Stimulated activated CD4-positive, alpha-beta T cell treated with anti-CD3 and anti-CD28 coated beads, Interleukin-15, amount 100 ng/mL, for 1 hour (primary cell): ENCODE measurements at places on chromosomes 3 and 15.

- DNase-seq: no peak
These were observed 851 bp downstream of the AP2M1 start for GRCh38 chr3:184175506-184175905.

DNA sequence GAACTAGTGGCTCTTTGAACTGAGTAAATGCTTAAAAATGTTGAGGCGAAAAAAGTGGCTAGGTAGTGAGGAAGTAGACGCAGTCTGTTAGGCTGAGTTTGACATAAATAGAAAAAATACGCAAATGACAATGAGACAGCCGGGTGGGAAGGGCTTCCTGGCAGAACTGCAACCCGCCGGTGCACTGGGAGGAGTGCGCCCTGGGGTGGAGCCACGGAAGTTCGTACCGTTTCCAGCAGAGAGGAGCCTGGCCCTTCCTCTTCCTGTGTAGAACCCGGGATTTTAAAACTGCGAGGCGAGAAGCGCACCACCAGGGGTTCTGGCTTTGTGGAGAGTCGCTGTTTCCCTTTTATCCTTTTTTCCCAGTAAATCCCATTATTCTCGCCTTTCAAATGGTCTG, 602.6 kb downstream of the PYDC2 start:
- no peak for DNase-seq

GRCh38 chr3:106206613-106207012, 337.8 kb upstream of the CBLB start:
- no peak for DNase-seq

DNA sequence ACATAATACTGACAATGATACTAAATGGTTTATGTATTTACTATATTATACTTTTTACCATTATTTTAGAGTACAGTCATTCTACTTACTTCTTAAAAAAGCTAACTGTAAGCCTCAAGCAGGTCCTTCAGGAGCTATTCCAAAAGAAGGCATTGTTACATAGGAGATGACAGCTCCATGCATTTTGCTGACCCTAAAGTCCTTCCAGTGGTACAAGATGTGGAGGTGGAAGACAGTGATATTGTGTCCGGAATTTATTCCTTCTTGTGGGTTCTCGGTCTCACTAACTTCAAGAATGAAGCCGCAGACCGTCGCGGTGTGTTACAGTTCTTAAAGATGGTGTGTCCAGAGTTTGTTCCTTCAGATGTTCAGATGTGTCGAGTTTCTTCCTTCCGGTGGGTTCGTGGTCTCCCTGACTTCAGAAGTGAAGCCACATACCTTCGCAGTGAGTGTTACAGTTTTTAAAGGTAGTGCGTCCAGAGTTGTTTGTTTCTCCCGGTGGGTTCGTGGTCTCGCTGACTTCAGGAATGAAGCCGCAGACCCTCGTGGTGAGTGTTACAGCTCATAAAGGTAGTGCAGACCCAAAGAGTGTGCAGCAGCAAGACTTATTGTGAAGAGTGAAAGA, 20.9 kb downstream of the AVEN start:
- no peak for DNase-seq

DNA sequence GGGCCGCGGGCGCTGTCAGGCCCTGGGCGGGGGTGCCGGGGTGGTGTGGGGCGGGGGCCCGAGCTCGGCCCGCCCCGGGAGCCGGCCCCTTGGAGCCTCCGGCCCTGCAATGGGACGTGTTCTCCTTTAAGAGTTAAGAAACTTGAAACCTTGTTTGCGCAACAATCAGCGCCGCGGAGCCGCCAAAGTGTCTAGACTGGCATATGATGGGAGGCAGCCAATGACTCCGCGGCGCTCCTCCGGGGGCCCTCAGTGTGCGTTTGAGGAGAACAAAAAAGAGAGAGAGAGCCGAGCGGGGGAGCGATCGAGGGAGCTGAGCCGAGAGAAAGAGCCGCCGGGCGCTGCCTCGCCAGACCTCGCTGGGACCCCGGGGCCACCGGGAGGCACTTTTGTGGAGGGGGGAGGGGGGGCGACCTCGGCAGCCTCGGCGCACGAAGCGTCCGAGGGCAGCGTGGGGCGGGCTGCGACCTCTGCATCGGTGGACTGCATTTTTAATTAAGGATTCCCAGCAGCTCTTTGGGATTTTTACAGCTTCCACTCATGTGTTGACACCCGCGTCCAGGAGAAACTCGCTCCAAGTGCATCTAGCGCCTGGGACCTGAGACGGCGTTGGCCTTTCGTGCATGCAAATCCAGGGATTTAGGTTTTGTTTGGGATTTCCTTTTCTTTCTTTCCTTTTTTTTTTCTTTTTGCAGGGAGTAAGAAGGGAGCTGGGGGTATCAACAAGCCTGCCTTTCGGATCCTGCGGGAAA, at the start of gene SMAD6:
TSS of gene SMAD6 (plus strand) at position 202 of the 752 bp plus-strand sequence. CDS start 1,023 bp downstream, outside the sequence.
- DNase-seq: peak; percentile 22

DNA sequence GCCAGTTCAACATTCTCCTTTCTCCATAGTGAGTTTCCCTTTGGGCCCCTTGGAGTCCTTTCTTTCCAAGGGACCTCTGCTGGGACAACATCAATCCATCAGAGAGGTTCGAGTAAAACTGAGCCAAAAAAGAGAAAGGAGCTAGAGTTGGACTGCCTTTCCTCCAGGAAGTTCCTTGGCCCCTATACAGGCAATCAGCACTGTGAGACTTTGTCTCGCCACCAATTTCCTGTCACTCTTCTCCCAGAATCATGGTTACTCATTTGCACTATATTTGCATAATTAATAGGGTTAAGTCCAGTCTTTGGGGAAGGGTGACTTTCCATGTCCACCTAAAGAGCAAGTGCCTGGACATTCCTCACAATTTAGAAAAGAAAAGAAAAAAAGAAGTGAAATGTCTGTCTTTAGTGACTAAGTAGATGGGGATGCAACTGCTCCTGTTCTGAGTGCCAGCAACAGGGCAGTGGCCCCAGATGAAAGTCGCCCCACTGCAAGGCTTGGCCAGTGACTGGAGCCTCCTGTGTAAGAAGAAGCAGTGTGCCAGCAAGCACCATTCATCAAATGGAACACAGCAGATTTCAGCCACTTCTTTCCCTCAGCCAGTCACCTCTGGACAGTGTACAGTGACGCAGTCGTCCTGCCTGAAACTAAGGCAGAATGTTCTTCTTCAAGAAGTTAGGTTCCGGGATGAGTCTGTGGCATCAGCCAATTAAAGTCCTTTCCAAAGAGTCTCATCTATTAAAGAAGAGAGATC, 91.6 kb downstream of the FSIP1 start:
- no peak for DNase-seq

- DNase-seq: no peak
These were observed 493.3 kb downstream of the FOXP1 start for GRCh38 chr3:71090207-71090606.

DNA sequence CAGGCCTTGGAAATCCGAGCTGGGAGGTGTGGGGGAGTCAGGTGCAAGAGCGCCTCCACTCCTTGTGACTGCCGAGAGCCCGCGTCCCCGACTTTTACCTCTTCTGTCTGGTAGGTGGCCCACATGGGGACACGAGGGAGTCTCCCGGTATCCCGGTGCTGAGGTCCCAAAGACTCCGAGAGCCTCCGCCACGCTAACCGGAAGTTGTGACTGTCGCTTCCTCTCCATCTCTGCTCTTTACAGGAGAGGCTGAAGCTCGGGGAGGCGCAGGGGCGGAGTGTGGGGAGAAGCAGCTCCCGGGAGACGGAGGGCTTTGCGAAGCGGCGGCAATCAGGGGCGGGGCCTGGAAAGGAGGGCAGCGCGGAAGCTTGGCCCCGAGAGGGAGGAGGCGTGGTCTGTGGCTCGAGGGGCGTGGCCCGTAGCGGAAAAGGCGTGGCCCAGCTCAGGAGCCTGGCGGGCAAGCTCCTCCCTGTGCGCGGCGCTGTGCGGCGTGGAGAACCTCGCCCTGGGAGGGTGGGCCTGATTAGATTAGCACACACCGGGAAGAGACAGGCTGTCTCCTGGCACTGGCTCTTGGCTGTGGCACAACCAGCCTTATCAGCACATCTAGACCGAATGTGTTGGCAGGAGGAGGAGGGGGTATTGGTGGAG, 143.9 kb downstream of the GABRB3 start:
- no peak for DNase-seq

GRCh38 chr15:93300796-93301195, 211.8 kb upstream of the RGMA start:
- no peak for DNase-seq

DNA sequence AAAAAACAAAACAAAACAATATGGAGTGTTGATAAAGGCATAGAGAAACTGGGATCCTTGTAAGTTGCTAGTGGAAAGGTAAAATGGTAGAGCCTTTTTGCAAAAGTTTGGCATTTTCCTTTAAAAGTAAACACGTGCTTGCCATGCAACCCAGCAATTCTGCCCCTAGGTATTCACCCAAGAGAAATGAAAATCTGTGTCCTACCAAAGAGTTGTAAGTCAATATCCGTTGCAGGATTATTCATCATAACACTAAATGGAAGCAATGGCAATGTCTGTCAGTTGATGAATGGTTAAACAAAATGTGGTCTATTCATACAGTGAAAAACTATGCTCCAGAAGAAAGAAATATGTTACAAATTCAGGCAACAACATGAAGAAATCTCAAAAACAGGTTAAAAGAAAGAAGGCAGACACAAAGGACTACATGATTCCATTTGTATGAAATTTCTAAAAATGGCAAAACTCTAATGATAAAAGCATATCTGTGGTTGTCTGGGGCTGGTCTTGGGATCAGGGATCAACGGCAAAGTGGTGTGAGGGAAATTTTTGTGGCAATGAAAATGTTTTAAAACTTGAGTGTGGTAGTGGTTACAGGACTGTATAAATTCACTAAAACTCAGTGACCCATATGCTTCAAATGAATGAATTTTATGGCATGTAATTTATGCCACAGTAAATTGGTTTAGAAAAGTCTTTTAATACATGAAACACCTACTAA, 229.6 kb downstream of the OPA1 start:
- no peak for DNase-seq

DNA sequence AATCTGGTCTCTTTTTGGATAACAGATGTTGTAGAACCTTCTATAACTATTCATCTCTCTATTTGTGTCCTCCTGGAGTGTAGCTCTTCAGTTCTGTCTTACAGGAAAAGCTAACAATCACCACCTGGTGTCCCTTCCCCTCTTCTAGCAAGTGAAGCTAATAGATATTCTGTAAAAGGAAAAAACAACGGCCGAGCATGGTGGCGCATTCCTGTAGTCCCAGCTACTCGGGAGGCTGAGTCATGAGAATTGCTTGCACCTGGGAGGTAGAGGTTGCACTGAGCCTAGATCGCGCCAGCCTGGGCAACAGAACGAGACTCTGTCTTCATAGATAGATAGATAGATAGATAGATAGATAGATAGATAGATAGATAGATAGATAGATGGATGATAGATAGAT, 779.4 kb downstream of the TUSC7 start:
- DNase-seq: no peak

- DNase-seq: no peak
These were observed 29.9 kb downstream of the FAH start for GRCh38 chr15:80182611-80183261.

DNA sequence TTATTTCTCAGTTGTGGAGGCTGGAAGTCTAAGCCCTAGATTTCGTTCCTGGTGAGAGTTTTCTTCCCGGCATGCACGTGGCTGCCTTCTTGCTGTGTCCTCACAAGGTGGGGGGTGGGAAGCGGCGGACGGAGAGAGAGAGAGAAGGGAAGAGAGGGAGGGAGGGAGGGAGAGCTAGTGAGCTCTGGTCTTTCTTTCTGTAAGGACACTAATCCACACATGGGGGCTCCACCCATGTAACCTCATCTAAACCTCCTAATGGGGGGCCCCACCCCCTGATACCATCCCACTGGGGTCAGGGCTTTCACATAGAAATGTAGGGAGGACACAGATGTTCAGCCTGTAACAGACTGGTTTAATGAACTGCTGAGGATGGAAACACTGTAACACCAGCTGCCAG, 7.3 kb downstream of the FBLN2 start:
- no peak for DNase-seq

GRCh38 chr3:10505050-10505790, at the start of gene ATP2B2:
Gene ATP2B2, minus strand, starts transcription at chr3:10505586. Its CDS starts 56,043 bp downstream, at chr3:10449543.
- DNase-seq: no peak

DNA sequence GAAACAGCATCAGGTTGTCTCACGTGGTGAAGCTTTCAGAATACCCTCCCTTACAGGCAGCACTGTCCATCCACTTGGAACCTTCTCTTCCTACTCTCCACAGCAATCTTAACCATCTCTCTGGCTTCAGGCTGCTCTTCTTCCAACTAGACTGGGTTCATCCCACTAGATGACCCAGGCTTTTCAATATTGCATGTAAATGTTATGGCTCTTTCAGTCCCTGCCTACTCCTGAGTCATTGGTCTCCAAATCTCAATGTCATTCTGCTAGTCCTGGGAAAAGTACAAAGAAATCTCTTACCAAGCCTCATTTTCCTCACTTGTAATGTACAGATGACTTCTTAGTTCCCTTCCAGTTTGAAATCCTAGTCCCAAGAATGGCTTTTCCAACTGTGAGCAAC, 109.7 kb upstream of the CTNNB1 start:
- no peak for DNase-seq

- DNase-seq: no peak
These were observed 9.6 kb upstream of the TMEM41A start for GRCh38 chr3:185508335-185508991.

- DNase-seq: no peak
These were observed 889 bp upstream of the LRRIQ4 start for GRCh38 chr3:169811631-169812331.

DNA sequence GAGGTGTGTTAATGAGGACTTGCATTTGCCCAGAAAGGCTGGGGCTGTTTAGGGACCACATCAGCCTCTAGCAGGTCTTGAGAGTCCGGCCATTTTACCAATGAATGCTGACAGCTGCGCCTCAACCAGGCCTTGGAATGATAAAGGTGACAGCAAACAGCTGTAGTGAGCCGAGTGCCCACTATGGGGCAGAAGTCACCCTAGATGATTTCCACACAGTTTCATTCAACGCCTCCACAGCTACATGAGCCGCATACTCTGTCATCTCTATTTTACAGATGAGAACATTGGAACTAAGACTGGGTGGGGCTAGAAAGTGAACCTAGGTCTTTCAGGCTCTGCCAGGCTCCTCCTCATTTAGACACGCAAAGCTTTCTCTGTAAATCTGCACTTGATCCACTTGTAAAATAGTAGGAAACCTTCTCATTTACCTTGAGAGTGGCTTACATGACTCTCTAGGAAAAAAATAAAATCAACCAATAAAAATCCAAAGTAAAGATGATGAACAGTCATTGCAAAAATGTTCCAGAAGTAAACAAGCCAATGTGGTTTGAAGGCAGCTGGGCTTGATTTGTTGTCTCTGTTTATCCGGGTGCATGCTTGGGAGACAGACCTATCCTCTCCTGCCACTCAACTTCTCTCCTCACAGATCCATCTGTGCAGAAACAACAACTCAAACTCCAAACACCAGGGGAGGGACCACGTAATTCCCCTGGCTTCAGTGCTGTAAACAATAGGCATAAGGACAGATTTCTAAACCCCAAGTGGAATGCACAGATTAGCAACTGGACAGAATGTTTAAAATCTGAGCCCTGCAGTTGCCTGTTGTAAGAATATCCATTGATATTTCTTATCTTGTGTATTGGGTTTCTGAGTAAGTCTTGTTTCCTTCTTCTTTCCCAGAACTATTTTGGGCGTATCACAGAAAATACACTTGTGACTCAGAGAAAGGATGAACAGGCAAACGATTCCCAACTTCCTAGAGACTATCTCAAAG, 31.5 kb upstream of the LDHAL6B start:
- peak; percentile 5 for DNase-seq
